ENCODE measurements at places on chromosomes 12 and 14.
A peak's percentile ranks its signal among the peaks of the same experiment; 100 is the strongest.

- no peaks in the 10 kb centered on the region for H3K36me3 ChIP-seq
- peak; percentile 73 for DNase-seq
- H3K4me3 ChIP-seq: peak within 1 kb of the TSS; percentile 87
- H3K4me1 ChIP-seq: peaks cover 6% of the 10 kb centered on the region
- H3K27me3 ChIP-seq: peaks cover 47% of the 10 kb centered on the region
Measured at GRCh38 chr14:61321385-61322010, at the start of gene PRKCH. TSS of gene PRKCH (plus strand) at chr14:61321579. CDS start at chr14:61322102, 523 bp downstream.

DNA sequence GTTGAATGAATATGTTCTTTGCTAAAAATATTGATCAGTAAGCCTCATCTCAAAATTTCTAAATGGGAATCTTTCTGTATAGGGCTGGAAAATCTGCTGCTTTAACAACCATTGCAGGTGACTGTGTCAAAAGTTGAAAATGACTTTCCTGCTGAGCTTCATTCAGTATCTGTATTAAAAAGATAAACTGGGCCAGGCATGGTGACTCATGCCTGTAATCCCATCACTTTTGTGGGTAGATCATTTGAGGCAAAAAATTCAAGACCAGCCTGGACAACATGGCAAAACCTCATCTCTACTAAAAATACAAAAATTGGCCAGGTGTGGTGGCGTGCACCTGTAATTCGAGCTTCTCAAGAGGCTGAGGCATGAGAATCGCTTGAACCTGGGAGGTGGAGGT is 213.7 kb upstream of the SYT10 start:
- no peaks in the 10 kb centered on the region for H3K36me3 ChIP-seq
- no peak for DNase-seq
- no peak overlapping the region for H3K4me3 ChIP-seq
- no peaks in the 10 kb centered on the region for H3K27me3 ChIP-seq
- no peak overlapping the region for H3K27ac ChIP-seq

DNA sequence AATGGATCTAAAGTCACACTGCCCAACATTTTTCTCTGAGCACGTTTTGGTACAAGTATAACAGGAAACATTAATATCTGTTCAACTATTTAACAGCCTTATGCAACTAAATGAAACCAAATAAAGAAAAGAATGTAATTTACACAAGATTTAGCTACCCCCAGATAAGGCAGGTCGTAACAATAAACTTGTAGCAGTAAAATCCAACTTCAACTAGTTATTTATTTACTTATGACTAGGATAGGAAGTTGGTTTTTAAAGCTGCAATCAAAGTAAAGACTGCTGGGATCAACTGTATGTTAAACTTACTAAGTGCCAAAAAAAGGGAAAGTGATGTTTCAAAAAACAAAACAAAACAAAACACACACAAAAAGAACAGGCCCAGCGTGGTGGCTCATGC is 30.9 kb downstream of the FERMT2 start:
- H3K27ac ChIP-seq: no peak overlapping the region
- no peak overlapping the region for H3K4me3 ChIP-seq
- H3K36me3 ChIP-seq: peaks cover 23% of the 10 kb centered on the region
- H3K27me3 ChIP-seq: no peaks in the 10 kb centered on the region
- no peak for DNase-seq

DNA sequence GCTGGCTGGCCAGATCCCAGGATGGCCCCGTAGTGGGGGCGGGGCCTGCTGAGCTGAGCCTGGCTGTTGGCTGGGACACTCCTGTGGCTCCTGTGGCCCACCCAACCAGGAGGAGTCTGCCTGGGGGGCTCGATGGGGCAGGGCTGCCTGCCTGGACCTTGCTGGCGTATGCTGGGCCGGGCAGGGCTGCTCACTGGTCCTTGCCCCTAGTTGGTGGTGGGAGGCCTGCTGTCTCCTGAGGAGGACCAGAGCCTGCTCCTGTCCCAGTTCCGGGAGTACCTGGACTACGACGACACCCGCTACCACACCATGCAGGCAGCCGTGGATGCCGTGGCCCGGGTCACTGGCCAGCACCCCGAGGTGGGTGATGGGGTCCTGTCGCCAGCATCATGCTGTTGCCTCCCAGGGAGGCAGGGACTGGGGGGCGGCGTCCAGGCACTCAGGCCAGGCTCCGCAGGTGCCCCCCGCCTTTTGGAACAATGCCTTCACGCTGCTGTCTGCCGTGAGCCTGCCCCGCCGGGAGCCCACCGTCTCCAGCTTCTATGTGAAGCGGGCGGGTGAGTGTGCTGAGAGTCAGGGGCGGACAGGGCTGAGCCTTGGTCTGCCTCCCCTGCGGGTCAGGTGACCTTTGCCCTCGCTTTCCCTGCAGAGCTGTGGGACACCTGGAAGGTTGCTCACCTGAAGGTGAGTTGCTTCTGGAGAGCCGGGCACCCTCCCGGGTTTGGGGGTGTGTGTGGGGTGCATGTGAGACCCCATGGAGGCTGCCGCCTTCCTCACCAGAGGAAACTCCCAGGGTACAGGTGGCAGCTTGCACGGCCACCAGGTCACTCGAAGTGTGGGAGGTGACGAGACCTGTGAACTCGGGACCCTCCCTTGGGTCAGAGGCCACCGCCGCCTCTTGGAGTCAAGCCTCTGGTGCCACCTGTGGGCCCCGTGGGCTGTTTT is 3.4 kb downstream of the NOC4L start:
- peaks cover 12% of the 10 kb centered on the region for H3K36me3 ChIP-seq
- no peak for DNase-seq
- H3K27ac ChIP-seq: no peak overlapping the region
- H3K27me3 ChIP-seq: peaks cover 14% of the 10 kb centered on the region
- peaks cover 24% of the 10 kb centered on the region for H3K4me1 ChIP-seq
- H3K4me3 ChIP-seq: no peak overlapping the region

DNA sequence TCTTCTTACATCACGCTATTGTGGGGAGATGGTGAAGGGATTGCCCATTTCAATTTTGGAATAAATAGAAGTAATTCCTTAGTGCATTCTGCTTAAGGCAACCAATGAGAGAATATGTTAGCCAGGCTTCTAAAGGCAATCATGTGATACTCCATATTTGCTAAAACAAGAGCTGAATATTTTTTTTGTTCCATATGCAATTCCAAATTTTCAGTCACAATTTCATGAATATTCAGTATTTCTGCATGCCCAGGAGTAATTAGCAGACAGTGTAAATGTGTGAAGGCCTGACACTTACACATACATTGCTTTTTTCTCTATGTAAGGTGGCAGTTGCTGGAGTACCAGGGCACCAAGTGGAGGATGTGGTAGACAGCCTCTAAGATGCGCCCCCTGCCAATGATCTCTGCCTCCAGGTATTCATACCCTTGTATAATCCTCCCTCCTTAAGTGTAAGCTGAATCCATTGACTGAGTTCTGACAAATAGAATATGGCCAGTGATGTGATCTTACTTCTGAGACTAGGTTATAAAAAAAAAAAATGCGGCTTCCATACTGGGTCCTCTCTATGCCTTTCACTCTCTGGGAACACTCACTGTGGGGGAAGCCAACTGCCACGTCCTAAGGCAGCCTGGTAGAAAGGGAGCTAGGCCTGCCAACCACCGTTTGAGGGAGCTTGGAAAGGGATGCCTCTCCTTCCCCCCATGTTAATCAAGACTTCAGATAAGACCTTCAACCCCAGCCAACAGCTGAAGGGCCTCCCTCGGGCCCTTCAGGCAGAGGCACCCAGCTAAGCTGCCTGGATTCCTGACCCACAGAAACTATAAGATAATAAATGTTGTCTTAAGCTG is 62.7 kb upstream of the PTGR2 start:
- peaks cover 83% of the 10 kb centered on the region for H3K4me1 ChIP-seq
- H3K27ac ChIP-seq: peak overlapping the region; percentile 64
- H3K36me3 ChIP-seq: no peaks in the 10 kb centered on the region
- DNase-seq: no peak

GRCh38 chr14:84959851-84960520 is 570.0 kb upstream of the FLRT2 start:
- H3K27me3 ChIP-seq: no peaks in the 10 kb centered on the region
- no peak overlapping the region for H3K4me3 ChIP-seq
- peaks cover 8% of the 10 kb centered on the region for H3K4me1 ChIP-seq
- no peak overlapping the region for H3K27ac ChIP-seq
- no peaks in the 10 kb centered on the region for H3K36me3 ChIP-seq

DNA sequence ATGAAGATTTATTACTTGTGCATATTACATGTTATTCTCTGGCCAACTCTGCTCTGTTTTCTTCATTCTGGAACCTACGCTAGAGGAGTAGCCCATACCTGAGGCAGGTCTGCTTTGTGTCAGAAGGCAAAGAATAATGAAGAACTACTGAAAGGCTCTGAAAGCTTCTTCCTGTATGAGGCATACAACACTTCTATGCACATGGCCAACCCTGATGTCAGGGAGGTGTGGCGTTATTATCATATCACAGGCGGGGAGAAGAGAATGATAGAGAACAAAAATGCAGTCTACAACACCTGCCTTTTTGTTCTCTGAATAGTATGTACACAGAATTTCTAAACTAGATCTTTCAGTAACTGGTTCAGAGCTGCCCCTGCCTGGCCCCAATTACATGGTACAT is 32.5 kb upstream of the CRY1 start:
- H3K27ac ChIP-seq: no peak overlapping the region
- no peak overlapping the region for H3K4me3 ChIP-seq
- no peaks in the 10 kb centered on the region for H3K36me3 ChIP-seq
- peaks cover 6% of the 10 kb centered on the region for H3K27me3 ChIP-seq
- DNase-seq: no peak
- H3K4me1 ChIP-seq: peaks cover 20% of the 10 kb centered on the region

GRCh38 chr12:102061096-102061559 is 663 bp downstream of the WASHC3 start:
- H3K27me3 ChIP-seq: no peaks in the 10 kb centered on the region
- no peak for DNase-seq
- peaks cover 29% of the 10 kb centered on the region for H3K36me3 ChIP-seq
- H3K4me1 ChIP-seq: peaks cover 14% of the 10 kb centered on the region
- peak overlapping the region; percentile 91 for H3K4me3 ChIP-seq

DNA sequence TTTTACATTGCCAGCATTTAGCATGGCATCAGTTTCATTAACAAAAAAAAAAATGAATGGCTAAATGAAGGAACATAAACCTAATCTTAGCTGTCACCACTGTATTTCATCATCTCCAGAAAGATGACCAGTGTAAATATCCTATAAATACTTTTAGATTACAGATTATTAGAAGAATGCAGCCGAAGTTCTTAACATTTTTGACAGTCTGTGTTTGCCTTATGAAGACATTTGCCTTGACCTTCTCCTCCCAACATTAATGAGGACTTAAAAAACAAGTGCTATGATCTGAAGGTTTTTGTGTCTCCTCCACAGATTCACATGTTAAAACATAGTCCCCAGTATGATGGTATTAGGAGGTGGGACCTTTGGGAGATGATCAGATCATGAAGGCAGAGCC is 253.0 kb downstream of the SNAPC1 start:
- H3K4me1 ChIP-seq: no peaks in the 10 kb centered on the region
- no peak overlapping the region for H3K27ac ChIP-seq
- no peaks in the 10 kb centered on the region for H3K36me3 ChIP-seq
- H3K27me3 ChIP-seq: peaks cover under 1% of the 10 kb centered on the region

DNA sequence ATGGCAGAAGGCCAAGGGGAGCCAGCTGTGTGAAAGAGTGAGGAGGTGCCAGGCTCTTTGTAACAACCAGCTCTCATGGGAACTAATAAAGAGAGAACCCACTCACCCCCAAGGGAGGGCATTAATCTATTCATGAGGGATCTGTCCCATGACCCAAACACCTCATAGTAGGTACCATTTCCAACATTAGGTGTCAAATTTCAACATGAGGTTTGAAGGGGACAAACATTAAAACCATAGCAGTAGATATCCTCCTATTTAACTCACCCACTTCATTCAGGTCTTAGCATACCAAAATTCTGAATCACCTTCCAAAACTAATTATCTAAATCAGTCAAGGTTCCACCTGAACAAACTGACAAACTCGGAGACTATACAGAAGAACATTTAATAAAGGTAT is 75.3 kb downstream of the PPFIA2 start:
- H3K4me3 ChIP-seq: no peak overlapping the region
- no peak for DNase-seq
- H3K27ac ChIP-seq: no peak overlapping the region
- no peaks in the 10 kb centered on the region for H3K36me3 ChIP-seq
- H3K27me3 ChIP-seq: no peaks in the 10 kb centered on the region

GRCh38 chr12:98126637-98127335 is 388.6 kb upstream of the TMPO start:
- H3K4me1 ChIP-seq: peaks cover 52% of the 10 kb centered on the region
- H3K36me3 ChIP-seq: peaks cover 3% of the 10 kb centered on the region
- H3K4me3 ChIP-seq: peak overlapping the region; percentile 5
- H3K27me3 ChIP-seq: peaks cover 6% of the 10 kb centered on the region
- DNase-seq: peak; percentile 5

DNA sequence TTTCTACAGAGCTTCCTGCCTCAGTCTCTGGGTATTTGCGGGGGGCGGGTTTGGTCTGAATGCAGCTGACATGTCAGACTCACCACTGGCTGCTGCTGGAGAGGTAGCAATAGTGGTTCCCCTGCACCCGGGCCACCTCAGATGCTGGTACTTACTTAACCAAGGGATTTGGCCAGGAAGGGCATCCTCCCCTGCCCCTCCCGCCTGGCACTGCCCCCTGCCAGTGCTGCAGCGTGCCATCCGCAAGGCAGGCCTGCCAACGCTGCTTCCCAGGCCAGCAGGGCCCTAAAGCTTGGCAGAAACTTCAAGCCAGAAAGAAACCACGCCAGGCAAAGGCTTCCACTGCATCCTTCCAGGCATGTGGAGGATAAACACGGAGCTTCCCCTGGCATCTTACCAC is 22.1 kb downstream of the RAB35 start:
- H3K4me3 ChIP-seq: no peak overlapping the region
- peaks cover 65% of the 10 kb centered on the region for H3K4me1 ChIP-seq
- no peak for DNase-seq
- no peak overlapping the region for H3K27ac ChIP-seq
- H3K27me3 ChIP-seq: no peaks in the 10 kb centered on the region

DNA sequence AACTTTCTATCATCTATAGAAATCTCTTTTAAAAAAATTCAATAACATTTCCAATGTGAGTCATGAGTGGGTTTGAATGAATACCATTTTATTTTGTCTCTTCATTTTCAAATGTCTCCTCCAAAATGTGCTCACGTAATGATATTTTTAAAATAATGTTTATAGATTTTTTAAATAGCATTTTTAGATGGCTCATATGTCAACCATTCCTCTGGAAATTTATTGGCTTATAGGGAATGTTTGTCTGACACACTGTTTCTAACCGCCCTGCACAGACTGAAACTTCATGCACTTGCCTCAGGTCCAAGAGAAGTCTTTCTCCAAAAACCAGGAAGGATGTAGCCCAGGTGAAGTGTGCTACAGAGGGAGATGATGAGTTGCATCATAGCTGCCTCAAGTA is 88.8 kb upstream of the PLEKHG7 start:
- no peak overlapping the region for H3K27ac ChIP-seq
- H3K4me3 ChIP-seq: no peak overlapping the region
- H3K4me1 ChIP-seq: peaks cover 5% of the 10 kb centered on the region
- no peaks in the 10 kb centered on the region for H3K36me3 ChIP-seq

GRCh38 chr14:67512463-67513310 is 20.4 kb upstream of the PLEKHH1 start:
- no peaks in the 10 kb centered on the region for H3K36me3 ChIP-seq
- H3K27ac ChIP-seq: peak overlapping the region; percentile 57
- peaks cover 90% of the 10 kb centered on the region for H3K27me3 ChIP-seq
- no peaks in the 10 kb centered on the region for H3K4me1 ChIP-seq
- no peak for DNase-seq
- H3K4me3 ChIP-seq: no peak overlapping the region

- H3K27me3 ChIP-seq: peaks cover 28% of the 10 kb centered on the region
- peaks cover 8% of the 10 kb centered on the region for H3K36me3 ChIP-seq
- no peak overlapping the region for H3K27ac ChIP-seq
- DNase-seq: peak; percentile 92
Measured at GRCh38 chr14:94136575-94137331, 7.3 kb upstream of the IFI27L2 start.

GRCh38 chr14:23441076-23441475 is 5.6 kb upstream of the MYH7 start:
- no peaks in the 10 kb centered on the region for H3K36me3 ChIP-seq
- peaks cover 24% of the 10 kb centered on the region for H3K27me3 ChIP-seq
- no peak overlapping the region for H3K4me3 ChIP-seq
- H3K4me1 ChIP-seq: peaks cover 44% of the 10 kb centered on the region
- DNase-seq: no peak

Data from nephron progenitor cell (in vitro differentiated cells).